SHP77 (cell line): ENCODE measurements at places on chromosomes 6 and 20.

- no peak for DNase-seq
Observed at GRCh38 chr6:49888742-49889431, 22.6 kb upstream of the CRISP1 start.

DNA sequence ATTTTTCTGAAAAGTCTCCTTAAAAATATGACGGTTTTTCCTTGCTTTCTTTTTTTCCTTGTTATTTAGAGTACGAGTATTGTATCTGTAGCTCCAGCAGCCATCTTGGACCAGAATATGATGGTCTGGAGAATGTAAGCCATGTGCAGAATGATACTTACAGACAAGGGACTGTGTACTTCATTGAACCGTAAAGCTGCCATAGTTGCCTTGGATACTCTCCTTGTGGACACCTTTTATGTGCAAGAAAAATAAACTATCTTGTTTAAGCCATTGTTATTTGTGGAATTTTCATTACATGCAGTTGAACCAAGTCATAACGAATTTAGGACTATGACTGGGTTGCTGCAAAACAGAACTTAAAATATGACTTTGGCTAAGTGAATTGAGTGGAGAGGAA lies 485.8 kb upstream of the CITED2 start:
- no peak for DNase-seq

DNA sequence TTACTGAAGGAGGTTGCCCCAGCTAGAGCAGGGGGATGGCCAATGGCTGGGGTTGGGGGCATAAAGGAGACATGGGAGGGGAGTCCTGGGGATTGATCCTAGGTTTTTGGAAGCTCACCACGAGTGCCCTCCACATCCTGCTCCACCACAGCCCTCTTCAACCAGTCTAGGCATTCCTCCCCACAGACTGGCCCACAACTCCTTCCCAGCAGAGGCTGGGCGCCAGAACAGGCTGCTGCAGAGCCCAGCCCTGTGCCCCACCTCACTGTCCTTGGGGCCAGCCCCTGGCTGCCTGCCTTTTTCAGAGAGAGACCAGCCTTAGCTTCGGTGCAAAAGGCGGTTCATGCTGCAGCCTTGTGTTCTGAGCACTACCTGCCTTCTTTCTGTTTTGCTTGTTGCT lies 16.4 kb downstream of the RPP40 start:
- DNase-seq = no peak

- DNase-seq = no peak
Observed at GRCh38 chr6:121437851-121438651, 2.6 kb downstream of the GJA1 start.

DNA sequence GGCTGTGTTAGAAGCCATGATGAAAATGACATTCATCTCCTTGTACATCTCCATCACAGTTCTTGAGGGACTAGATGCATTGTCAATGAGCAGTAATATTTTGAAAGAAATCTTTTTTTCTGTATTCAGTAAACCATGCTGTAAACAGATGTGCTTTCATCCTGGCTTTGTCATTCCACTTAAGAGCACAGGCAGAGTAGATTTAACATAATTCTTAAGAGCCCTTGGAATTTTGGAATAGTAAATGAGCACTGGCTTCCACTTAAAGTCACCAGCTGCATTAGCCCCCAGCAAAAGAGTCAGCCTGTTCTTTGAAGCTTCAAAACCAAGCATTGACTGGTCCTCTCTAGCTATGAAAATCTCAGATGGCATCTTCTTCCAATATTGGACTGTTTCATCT lies 197.8 kb upstream of the HDDC2 start:
- no peak for DNase-seq

- no peak for DNase-seq
Observed at GRCh38 chr6:131765081-131765803, 42.6 kb upstream of the ENPP1 start.

DNA sequence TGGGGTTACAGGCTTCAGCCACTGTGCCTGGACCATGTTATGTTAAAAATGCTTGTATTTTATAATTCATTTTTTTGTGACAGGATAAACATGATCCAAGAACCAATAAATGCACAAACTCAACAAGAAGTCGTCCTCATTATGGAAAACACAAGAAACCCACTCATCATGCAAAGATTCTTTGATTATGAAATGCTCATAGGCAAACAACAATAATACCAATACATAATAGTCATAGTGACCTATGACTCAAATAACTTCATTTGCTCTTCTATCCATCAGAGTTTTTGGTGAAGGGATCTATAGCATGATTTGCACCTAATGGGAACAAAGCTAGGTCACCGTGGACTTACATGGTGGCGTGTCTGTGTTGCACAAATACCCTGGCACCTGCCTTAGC lies 217.1 kb upstream of the THEMIS start:
- DNase-seq = no peak

DNA sequence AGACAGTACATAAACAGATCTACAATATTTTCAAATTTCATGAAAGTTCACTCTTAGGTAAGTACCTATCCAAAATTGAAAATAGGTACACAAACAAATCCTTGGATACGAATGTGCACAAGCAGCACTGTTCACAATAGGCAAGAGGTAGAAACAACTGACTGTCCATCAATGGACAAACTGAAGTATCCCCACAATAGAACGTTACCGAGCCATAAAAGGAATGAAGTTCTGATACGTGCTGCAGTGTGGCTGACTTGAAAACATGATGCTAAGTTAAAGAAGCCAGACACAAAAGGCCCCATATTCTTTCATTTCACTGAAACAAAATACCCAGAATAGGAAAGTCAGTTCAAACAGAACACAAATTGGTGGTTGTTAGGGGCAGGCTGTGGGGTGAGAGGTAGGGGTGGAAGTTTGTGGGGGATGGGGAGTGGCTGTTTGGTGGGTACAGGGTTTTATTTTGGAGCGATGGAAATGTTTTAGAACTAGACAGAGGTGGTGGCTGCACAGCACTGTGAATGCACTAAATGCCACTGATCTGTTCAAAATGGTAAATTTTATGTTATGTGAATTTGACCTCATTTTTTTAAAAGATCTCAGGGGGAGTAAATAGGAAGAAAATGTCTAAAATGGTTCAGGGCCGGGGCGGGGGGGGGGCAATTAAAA lies 89.5 kb downstream of the ZMYND8 start:
- DNase-seq = no peak
